ENCODE measurements at places on chromosomes 4 and X. TPM values are rescaled to one million over a fixed set of nuclear protein-coding genes. Genes with fewer than 3 reads are reported as not detected.

The SYNPO2 gene
- total RNA-seq = 113 TPM

- no peak for DNase-seq
These were observed 9.2 kb downstream of the GUCY1A1 start for GRCh38 chr4:155675709-155676429.

The CDX4 gene
- not detected for total RNA-seq

DNA sequence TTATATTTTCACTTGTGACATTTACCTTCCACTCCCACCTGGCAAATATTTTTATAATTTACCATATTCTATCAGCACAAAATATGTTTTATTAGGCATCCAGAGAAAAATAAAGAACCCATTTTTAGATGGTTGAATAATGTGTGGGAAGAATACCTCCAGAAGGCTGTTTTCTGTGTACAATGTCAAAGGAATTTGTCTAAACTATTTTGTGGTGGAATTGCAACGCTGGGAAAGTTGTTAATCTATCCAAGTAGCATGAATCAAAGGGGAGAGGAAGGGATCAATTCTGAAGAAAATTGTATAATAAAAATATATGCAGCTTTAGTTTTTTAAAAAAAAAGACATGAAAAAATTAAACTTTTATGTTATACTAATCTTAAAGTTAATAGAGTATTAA lies 706.5 kb downstream of the FSTL5 start:
- DNase-seq = no peak

- DNase-seq = no peak
These were observed 200.1 kb upstream of the PPARGC1A start for GRCh38 chr4:24089851-24090534.

DNA sequence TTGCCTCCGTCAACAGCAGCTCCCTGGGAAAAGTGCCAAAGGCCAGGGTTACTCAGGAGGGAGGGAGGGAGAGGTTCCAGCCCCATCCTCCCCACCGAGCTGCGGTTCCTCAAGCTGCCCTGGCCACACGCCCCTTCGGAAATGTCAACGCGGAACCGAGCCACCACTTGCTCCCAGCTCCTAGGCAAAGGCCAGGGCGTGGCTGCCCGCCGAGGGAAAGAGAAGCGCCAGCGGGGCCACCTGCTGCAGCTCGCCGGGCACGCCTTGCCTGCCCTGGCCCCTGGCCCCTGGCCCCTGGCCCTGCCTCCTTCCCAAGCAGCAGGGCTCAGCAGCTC lies 15.3 kb downstream of the SLC6A8 start:
- DNase-seq = peak; percentile 79

- DNase-seq = no peak
These were observed 11.3 kb upstream of the DRP2 start for GRCh38 chrX:101208152-101208905.

GRCh38 chr4:25089051-25089763 lies 58.5 kb upstream of the LGI2 start:
- no peak for DNase-seq

The CEP135 gene
- 11.0 TPM for total RNA-seq

DNA sequence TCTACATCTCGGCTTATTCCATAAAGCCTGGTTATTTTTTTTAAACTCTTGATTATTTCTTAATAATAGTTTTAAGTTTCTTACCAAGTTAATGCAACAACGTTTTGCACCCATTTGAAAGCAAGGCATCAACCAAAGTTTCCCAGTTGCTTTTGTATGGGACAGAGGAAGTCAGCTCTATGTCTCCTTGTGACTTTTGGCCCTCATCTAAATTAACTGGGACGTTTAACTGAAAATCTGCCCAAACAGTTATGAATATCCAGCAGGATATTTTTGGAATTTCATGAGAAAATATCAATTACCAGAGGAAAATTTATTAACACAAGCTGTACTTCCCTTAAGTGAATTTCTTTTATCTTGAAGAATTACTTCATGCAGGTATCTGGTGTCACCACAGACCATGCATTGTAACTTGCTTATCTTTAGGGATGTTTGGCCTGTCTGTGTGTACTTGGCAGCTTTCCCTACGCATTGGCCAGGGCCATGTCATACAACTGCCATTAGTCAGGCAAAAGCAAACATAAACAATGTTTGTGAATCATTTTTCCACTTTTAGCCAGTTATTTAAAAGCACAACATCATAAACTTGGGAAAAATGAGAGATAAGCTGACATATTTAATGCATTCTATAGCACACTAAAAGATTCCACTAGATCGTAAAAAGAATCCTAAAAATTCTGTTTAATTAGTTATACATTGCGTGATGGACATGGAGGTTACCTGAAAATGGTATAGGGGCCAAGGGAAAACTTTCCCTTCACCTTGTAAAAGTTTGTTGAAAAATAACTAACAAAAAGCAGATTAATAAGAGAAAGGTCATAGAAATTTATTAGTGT lies 101.4 kb upstream of the PDE5A start:
- DNase-seq = no peak

GRCh38 chrX:132219343-132219768 lies at the start of gene RAP2C:
Gene RAP2C (minus strand): TSS chrX:132219447. CDS start chrX:132217268, 2,179 bp downstream.
- DNase-seq = peak; percentile 78

The EDA gene
- total RNA-seq = 9.2 TPM

GRCh38 chr4:41918278-41918677 lies 17.0 kb upstream of the TMEM33 start:
- no peak for DNase-seq

DNA sequence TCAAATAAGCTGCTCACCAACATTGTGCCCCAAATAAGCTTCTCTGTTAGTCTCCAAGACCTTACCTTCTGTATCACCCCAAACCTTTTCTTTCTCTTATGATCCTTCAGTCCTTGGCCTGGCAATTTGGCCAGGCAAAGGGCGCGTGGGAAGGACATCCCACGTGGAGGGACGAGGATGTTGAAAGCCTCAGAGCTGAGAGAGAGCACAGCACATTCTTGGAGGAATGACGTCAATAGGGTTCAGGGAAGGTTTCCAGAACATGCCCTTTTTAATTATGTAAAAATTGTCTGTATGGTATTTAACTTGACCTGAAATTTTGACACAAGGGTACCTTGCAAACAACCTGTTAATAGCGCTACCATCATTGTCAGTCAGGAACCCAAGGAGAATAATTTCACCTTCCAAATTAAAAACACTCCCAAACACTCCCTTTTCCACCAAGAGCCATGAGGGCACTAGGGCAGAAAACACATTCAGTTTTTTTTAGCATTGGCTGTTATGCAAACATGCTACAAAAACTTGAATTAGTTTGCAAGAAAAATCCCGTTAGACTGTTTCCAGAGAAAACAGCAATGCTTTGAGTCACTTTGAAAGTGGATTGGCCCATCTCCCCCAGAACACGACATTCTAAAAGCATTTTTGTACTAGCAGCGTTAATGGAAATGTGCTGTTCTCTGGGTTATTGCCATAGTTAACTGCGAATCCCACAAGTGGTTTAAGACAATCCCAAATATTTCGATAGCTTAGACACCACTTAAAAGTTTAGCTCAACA lies 183.2 kb upstream of the PUDP start:
- DNase-seq = peak; percentile 64

The VSIG1 gene
- total RNA-seq = 0.36 TPM

DNA sequence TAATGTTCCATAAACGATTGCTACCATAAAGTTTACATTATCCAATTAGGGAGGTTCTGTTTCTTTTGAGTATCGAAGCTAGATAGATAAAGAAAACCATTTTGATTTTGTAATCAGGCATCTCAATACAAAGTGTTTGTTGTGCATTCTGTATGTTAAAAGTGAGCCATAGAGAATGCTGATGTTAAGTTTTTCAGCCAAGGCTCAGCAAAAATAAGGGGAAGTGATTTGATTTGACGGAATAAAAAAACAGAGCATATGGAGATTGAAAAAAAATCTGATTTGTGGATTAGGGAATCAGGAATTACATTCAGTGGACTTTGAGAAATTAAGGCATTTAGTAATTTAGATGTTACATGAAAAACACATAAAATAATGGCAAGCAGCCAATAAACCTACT lies 314.8 kb downstream of the PPP3CA start:
- no peak for DNase-seq

- DNase-seq = no peak
These were observed 25.4 kb downstream of the ARFIP1 start for GRCh38 chr4:152805071-152805650.

GRCh38 chrX:69317721-69318120 lies 152.5 kb upstream of the PJA1 start:
- no peak for DNase-seq

The GSX2 gene
- total RNA-seq = 0.58 TPM

DNA sequence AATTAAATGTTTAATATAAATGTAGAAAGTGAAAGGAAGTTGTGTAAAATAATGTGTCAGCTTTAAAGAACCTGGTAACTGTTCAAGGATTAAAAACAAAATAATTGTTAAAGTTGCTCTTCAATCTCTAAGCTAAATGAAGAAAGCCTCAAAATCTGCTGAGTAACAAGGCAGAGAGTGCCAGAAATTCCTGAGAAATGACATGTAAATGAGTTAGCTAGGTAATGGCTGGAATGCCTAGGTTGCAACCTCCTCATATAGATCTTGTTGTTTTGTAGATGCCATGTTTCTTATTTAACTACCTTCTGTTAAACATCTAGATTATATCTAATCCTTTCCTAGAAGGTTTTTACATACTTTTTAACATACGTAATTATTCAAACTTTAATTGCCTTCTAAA lies 763.6 kb upstream of the AGA start:
- DNase-seq = no peak

The UGT2B15 gene
- not detected for total RNA-seq

The GCNA gene
- total RNA-seq = 3.6 TPM

The PTCHD1 gene
- total RNA-seq = 0.04 TPM

GRCh38 chr4:73315091-73315490 lies 56.5 kb upstream of the ANKRD17 start:
- DNase-seq = no peak
